ENCODE measurements at places on chromosomes 7 and 10.
A peak's percentile ranks its signal among the peaks of the same experiment; 100 is the strongest.

GRCh38 chr10:108052981-108053380 lies 888.5 kb upstream of the SORCS1 start:
- no peak for DNase-seq

- DNase-seq = no peak
Measured at GRCh38 chr7:33654676-33655075, 250.7 kb upstream of the BMPER start.

DNA sequence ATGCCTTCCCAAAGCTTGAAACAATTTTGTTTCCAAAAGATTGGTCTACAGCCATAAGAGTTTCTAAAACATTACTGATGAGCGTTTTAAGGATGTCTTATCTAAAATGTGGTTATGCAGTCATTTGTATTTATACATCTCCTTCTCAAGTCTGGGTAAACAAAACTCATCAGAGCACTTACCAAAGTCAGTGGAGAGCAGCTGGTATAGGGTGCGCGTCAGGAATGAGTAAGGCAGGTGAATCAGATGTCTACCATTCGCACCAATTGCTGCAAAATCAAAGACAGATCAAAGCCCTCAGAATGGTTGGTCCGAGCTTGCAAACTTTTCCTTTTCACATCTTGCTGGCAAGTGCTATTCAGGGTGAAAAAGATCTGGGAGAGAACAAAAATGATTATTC lies 65.6 kb upstream of the FAM171A1 start:
- DNase-seq = no peak

DNA sequence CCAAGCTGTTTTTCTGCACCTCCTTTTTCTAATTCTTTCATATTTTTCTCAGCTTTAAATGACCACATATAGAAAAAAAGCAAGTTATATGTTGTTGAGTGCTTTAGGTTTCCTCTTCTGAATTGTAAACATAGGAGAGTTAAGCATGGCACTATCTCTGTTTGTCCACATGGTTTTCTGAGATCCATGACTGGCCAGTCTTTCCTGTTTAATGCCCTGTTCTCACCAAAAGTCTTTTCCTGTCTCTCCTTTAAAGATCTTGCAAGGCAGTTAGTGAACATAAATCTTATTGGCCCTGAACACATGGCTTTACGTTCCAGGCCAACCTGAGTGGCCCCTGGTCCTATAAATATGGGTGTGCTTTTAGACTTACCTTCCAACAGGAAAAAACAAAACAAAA lies 19.4 kb downstream of the TRPV5 start:
- no peak for DNase-seq

- DNase-seq = no peak
Measured at GRCh38 chr10:118373786-118374185, 31.7 kb upstream of the FAM204A start.

DNA sequence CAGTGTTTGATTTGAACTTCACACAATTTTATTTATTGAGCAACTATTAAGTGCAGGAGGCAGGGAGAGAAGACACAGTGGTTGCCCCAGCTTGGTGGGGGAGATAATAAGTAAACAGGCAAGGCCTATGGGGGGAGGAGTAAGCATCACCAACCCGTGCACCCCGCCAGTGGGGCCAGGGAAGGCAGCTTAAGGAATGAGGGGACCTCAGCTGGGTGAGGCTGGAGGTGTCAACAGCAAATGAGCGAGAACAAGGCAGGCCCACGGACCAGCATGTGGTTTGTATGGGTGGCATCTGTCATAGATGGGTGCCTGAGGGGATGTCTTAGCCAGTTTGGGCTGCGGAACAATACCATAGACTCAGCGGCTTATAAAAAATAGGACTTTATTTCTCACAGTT lies 24.1 kb upstream of the CRHR2 start:
- DNase-seq = no peak

- DNase-seq = no peak
Measured at GRCh38 chr7:39183796-39184195, 206.1 kb downstream of the POU6F2 start.

- no peak for DNase-seq
Measured at GRCh38 chr7:148964483-148965267, 63.6 kb downstream of the PDIA4 start.

DNA sequence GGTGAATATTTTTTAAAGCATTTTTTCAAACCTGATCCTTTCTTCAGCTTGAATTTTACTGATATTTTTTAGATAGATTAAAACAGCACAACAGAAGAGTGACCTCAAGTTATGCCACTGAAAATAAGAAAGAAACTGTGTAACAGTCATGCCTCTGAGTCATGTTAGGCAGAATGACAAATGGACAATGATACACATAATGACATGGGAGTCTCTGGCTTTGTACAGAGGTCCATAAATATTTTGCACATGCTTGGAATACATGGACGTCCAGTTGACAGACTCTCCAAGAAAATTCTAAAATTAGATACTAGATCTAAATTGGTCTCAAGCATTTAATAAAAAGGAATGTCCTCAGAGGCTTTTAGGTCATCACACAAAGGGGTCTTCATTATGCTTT lies 21.9 kb upstream of the SEMA3A start:
- DNase-seq = no peak

DNA sequence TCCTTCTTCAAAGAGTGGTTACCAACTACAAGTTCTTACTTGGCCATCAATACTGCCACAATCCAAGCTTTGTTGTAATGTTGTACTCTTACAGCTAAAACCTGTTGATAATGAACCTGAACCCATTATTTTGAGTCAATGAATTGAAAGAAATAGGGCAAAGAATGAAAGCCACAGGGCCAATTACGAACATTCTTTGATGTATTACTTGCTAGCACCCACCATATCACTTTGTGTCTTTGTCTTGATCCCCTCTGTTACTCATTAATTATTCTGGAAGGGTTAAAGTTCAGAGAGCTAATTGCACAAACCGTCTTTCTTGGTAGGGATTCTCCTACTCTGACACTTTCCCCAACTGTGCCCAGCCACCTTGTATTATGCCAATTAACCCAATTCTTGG lies 53.2 kb upstream of the TFEC start:
- DNase-seq = no peak

DNA sequence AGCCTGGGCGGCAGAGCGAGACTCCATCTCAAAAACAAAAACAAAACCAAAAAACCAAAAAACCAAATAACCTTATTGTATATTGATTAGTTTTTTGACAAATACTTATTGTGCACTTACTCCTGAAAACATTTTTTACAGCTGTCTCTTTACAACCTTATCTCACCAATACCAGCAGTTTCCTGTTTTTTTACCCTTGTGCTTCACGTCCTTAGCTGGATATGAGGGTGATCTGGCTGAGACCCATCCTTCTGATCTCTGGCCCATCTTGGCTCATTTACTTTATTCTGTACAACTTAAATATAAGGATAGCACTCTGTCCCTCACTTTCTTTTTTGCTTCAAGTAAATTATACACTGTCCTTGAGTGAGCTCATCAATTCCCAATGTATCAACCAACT lies 104.6 kb upstream of the DNAJB12 start:
- no peak for DNase-seq

- DNase-seq = no peak
Measured at GRCh38 chr7:130008941-130009847, 42.0 kb downstream of the ZC3HC1 start.

DNA sequence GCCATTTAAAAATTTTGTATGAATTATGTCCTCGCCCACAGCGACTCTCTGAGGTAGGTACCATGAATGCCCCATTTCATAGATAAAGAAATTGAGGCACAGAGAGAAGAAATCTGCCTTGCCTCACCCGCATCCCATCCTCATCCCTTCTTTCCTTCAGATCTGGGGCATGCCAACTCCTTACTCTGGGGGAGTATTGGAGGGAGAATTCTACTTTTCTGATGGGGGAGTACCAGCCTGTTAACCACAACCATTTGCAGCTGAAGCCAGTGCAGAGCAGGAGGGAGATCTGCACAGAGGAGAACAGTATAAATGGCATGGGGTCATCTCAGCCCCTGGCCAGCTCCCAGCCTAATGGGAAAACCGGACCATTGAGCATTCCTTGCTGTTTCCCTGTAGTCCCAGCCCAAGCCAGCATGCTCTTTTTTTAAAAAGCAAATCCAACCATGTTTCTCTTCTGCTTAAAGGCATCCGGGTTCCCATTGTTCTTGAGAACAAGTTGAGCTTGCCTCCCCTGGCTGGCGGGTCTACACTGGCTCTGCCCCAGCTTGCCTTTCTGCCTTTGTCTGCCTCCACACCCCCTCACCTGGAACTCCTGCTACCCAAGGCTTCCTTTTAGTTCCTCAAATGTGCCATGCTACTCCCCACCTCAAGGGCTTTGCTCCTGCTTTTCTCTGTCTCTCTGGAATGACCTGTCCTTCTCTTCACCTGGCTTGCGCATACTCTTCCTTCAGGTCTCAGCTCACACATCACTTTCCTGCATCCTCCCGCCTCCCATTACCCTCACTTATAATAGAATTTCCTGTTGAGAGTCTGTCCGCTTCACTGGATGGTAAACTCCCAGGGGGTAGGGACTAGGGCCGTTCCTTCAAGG lies 8.8 kb upstream of the ZNF503 start:
- no peak for DNase-seq

GRCh38 chr7:66238773-66239466 lies 33.8 kb downstream of the TPST1 start:
- DNase-seq = peak; percentile 23

- no peak for DNase-seq
Measured at GRCh38 chr10:50992972-50993766, 81.1 kb upstream of the PRKG1 start.

GRCh38 chr10:72146071-72146470 lies 57.7 kb upstream of the SPOCK2 start:
- no peak for DNase-seq

DNA sequence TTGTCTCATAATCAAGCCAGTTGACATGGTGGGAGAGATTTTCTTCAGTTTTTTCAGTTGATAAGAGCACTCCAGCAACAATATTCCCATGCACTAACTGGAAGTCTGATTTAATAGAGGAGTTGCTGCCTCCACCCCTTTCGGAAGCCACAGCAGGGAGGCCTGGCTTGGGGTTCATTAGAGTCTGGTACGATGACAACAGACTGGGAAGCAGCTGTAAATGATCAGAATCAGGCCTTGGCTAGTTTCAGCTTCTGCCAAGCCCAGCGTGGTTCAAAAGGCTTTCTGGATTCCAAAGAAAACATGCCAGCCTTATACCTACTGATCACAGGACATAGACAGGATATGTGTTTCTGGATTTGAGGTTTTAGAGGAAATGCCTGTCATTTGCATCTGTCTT lies 274.0 kb downstream of the CSTF2T start:
- no peak for DNase-seq

- no peak for DNase-seq
Measured at GRCh38 chr7:54556121-54556520, 13.9 kb downstream of the VSTM2A start.

GRCh38 chr10:132427006-132427771 lies 30.2 kb downstream of the PWWP2B start:
- no peak for DNase-seq

DNA sequence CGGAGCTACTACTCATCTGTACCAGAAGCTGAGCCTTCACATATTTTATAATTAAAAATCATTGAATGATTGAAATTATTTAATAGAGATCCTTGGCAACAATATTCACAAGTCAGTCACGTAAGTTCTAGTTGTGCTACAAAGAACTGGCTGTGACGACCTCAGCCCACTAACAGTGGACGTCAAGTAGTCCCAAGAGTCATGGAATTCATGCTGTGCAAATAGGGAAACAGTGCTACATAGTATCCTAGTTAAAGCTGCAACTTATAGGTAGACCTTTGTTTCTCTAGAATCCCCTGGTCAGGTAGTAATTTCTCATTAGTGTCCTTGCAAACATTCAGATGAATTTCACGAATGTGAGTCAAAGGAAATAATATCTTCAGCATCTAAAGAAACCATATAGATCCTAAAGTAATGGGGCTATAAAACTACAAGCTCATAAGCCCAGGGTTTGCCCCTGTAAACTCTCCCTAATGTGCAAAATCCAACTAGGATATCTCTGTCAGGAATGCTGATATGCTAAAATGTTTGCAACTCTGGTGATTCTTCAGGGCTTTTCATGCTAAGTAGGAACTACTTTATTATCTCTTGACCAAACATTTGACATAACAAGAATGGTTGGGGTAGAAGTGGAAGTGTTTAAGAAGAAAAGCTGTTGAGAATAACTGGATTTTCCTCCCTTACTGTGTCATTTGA lies 31.2 kb downstream of the CFAP69 start:
- DNase-seq = no peak

DNA sequence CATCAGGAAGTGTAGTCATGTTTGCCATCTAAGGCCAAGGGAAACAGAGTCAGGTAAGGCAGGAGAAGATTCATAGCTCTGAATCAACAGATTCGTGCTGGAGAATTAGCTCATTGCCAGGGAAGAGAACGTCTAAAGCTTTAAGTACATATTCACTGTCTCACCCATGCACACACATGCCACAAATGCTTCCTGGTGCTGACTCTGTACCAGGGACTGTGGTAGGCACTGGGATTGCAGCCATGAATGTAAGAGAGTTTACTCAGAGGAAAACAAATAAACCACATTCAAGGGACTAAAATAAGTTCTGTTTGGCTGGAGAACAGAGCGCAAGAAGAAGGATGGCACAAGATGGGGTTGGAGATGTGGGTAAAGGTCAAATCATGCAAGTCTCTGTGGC lies 89.8 kb upstream of the HPS1 start:
- peak; percentile 2 for DNase-seq

DNA sequence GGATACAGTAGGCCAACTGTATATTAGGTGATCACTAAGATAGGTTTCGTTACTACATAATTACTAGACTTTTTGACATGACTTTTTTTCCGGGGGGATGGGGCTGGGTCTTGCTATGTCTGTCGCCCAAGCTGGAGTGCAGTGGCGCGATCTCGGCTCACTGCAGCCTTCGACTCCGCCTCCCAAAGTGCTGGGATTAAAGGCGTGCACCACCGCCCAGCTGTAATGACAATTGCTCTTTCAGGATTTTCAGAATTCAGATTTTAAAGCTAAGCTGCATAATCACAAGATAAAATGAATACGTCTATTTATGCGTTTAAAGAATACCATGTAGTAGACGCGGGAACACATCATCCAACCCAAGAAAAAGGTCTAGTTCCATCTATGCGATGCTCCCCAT lies 982 bp downstream of the IDI1 start:
- DNase-seq = no peak

DNA sequence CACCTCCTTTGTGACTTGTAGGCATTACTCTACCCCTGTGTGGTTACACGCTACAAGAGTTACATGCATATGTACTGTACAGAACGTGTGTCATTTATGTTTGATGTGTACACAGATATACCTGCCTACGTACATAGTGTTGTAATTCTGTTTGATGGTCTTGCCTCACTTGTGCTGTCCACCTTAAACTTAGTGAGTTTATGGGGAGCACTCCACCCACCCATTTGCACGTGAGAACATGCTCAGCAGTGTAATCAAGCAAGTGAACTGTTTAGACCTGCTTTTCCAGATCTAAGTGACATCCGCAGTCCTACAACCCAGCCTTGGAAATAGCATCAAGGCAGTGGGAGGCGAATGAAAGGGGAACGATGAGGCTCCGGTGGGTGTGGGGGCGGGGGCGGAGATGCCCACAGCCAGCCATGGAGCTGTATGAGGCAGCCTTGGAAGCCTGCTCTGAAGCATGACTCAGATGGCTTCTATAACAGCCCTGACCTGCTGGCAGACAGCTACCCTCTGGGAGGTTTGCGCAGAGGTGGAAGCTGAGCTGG lies 52.1 kb downstream of the SUFU start:
- DNase-seq = no peak

Measured in SJSA1 (cell line).